ENCODE measurements at places on chromosomes 11 and 22. TPM values are rescaled to one million over a fixed set of nuclear protein-coding genes. Genes with fewer than 3 reads are reported as not detected.

- no peak for DNase-seq
Measured at GRCh38 chr22:22196018-22196533, 48.5 kb upstream of the VPREB1 start.

GRCh38 chr11:61611309-61611708, 30.4 kb upstream of the SYT7 start:
- no peak for DNase-seq

MS4A4A gene
- not detected for total RNA-seq

DNA sequence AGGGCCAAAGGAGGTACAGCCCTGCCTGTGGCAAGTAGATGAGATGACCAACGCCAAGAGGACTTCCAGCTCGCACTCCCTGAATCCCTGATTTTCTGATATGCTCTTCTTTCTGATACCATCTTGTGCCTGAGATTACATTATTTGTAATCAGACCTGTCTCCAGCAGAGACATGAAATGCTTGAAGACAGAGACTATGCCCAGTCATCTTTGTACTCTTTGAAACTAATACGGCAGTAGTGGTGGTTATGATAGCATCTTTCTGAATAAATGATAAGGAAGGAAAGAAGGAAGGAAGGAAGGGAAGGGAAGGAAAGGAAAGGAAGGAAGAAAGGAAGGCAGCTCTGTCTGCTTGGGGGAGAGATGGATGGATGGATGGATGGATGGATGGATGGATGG, 27.8 kb downstream of the IL10RA start:
- no peak for DNase-seq

GRCh38 chr11:110862407-110862806, 150.2 kb upstream of the ARHGAP20 start:
- DNase-seq, result no peak

GRCh38 chr22:41177622-41178424, 27.3 kb upstream of the L3MBTL2 start:
- DNase-seq, result no peak

DNA sequence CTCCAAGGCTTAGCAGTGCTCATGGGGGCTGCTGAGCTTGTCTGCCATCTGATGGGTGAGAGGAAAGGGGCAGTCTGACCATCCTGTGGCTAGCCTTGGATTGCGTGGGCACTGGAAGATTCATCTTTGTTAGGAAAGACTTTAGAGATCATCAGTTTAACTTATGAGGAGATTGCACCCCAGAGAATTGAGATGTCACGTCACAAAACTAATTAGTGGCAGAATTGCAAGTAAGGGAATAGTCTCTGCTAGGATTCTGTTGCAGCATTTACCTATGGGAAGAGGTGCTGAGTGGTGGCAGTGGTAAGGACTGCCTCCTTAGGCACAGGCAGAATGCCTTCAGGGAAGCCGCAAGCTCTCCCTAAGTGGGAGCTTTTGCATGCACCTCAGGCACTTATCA, 42.8 kb upstream of the HSPA8 start:
- DNase-seq, result no peak

DNA sequence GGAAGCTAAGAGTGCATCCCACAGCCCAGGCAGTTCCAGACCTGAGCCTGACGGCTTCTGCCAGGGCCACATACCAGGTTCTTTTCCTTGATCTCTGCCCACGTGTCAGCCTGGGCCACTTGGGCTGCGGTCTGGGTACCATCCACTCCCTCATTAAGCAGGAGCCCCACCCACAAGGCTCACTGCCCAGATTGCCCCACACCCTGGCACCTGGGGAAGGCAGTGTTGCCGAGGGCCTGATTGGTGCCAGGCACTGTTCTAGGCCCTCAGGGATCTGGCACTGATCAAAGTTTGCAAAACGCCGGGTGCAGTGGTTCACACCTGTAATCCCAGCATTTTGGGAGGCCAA, 15.4 kb downstream of the GGA1 start:
- DNase-seq, result no peak

ASPHD2 gene
- total RNA-seq, result 7.3 TPM

PYGM gene
- not detected for total RNA-seq

Data from epithelial cell of proximal tubule (primary cell).